ENCODE measurements at places on chromosomes 7 and 10. TPM values are rescaled to one million over a fixed set of nuclear protein-coding genes. Genes with fewer than 3 reads are reported as not detected.

The RPEL1 gene
- not detected for total RNA-seq

The CPN1 gene
- not detected for total RNA-seq

The COL26A1 gene
- not detected for total RNA-seq

The NCF1 gene
- not detected for total RNA-seq

The ST8SIA6 gene
- not detected for total RNA-seq

The SNCG gene
- total RNA-seq: 13.0 TPM

All from smooth muscle cell of the pulmonary artery (primary cell).